ENCODE measurements at places on chromosomes 16 and 17.

GRCh38 chr17:16442141-16442540 is 26.8 kb downstream of the TRPV2 start:
- DNase-seq = no peak

- no peak for DNase-seq
Measured at GRCh38 chr17:7856011-7856810, 1.1 kb downstream of the NAA38 start.

- no peak for DNase-seq
Measured at GRCh38 chr17:64455993-64456885, 7.3 kb downstream of the MILR1 start.

DNA sequence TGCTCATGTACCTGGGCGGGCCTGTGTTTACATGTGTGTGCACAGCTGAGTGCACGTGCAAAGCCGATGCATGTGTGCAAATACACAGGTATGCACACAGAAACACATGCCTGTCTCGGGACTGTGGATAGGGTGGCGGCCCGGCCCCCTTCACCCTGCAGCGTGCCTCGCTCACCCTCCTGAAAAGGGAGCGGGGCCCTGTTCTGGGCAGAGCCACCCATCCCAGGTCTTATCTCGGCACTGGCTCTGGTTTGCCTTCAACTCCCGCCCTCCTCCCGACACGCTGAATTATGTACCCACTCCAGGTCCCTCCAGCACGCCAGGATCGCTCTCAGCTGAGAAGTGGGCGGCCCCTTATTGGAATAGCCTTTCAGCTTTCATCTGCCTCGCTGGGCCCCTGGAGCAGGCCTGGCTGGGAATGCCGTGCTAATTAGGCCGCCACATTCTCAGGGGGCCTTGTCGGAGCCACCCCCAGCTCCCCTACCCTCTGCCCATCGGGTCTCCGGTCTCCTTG is 77.8 kb downstream of the RTN4RL1 start:
- DNase-seq = no peak

- no peak for DNase-seq
Measured at GRCh38 chr17:65918916-65919315, 273.0 kb downstream of the CEP112 start.

DNA sequence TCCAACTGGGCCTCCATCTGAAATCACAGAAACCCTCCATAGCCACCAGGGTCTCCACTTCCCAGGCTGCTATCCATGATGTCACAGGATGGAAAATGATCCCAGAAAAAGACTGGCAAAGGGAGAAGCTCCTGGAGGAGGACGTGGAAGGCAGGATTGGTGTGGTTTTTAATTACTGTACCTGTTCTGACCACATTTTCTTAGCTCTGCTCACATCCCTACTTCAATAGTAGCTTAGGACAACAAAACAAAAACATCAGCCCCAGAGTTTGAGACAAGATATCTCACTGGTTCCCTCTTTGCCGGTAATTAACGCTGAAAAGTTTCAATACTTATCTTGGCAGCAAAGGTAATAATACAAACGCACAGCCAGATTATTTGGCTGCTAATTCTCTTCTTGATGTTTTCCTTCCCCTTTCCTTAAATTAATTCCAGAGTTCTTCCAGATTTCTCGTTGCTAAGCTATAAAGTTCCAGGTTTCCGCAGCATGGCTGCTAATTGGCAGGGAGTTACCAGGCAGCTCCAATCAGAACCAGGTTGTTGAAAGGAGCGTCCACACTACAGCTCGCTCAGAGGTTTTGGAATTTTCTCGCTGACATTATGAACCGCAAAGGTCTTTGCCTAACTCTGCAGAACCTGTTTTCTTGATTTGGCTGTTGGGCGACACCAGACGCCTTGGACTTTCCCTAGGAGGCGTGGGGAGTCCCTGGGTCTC is 263.4 kb downstream of the MRTFB start:
- DNase-seq = no peak

DNA sequence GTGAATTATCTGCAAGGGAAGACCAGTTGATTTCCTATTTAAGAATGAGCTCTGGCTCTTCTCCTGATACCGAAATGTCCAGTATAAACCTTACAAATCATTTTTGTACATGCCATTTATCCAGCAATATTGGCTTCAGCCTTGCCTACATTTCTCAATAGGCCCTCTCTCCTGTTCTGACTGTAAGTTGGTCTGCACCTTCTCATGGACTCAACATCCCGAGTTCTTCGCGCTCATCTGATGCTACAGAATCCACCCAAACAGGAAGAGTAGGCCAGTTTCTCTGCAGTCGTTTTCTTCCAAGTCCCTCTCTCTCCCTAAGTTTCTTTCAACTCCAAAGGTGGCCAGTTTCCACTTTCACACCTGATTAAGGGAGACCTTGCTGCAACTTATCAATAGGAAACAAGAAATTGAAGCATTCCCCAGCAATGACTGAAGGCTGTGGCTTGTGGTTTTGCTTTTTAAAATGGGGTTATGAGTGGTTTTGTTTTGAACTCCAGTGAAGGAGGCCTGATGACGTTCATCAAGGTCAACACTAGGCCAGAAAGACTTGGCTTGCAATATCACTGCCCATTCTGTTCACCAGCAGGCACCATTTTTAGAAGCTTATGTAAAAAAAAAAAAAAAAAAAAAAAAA is 383.0 kb downstream of the MAF start:
- DNase-seq = peak; percentile 12

DNA sequence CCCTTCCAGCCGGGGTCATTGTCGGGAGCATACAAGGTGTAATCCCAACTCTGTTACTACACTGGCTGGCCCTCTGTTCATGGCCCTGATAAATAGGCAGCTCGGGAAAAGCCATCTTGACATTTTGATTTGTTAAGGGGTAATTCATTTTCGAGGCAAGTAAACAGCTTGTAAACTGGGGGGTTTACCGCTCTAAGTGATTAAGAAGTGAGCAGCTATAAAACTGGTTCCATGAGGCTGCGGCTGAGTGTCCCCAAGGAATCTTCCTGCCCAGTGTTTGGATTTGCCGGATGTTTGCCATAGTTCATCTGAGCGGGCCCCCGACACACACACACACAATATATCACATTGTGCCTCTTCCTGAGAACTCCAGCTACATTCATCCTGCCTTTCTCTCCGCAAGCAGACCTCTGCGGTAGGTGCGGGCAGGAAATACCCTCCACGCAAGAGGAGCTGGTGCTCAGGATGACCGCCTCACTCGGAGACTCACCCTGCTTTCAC is 92.2 kb downstream of the SOCS1 start:
- DNase-seq = no peak

DNA sequence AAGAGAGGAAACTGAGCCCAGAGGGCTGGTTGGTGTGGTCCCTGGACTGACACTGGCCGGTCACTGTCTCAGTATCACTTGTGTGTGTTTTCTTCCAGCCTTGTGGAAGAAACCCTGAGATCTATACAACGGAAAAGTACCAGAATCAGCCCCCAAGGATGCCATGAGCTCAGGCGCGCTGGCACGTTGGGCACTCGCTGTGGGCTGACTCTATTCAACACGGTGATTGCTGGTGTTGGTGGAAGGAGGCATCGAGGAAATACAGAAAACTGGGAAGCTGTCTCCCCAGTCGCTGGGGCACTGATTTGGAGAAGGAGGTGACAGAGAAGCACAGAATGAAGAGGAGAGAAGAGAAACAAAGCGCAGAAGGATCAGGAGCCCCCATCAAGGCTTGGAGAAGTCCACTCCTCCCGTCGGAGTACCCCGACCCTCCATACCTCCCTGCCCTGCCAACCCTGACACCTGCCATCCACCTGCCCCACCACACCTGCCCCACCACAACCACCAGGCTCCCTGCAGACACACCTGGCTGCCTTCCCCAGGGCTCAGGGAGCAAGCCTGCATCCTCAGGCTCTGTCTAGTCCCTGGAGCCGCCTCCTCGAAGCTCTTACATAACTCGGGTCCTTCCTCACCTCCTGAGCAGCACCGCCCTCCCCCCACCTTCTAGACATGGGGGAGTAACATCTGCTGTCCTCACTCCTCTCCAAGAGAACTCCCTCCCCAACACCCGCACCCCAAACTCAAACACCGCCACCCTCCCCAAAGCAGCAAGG is 66.5 kb downstream of the RBFOX3 start:
- no peak for DNase-seq

DNA sequence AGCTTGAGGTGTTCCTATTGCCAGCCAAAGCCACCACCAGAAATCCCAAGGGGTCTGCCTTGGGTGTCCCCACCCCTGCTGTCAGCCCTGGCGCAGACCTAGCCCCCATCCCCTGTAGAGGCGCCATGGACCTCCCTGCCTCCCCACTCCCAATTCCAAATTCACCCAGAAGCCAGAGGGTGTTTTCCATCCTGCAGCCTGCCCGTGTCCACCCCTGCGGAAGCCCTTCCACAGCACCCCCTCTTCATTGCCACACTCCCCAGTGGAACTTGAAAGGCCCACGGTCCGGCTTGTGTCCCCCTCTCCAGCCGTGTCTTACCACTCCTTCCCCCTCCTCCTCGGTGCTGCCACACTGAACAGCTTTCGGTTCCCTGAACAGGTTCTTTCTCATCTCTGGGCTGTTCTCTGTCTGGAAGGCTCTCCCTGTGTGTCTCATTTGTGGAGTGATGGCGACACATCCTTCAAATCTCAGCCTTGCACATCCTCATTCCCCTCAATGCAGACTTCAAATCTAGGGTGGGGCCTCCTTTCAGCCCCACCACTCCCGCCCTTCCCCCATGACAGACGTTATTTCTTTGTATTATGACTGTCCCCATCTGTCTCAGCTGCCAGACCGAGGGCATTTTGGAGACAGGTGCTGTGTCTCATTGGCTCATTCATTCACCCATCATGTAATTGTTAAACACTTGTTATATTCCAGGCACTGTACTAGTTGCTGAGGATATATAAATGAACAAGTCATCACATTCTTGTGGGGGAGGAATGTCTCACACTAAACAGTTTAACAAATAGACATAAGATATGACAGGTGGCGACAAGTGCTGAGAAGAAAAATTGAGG is 36.3 kb downstream of the ADGRG5 start:
- no peak for DNase-seq

GRCh38 chr17:33651686-33652085 is 358.6 kb upstream of the ASIC2 start:
- DNase-seq = no peak

DNA sequence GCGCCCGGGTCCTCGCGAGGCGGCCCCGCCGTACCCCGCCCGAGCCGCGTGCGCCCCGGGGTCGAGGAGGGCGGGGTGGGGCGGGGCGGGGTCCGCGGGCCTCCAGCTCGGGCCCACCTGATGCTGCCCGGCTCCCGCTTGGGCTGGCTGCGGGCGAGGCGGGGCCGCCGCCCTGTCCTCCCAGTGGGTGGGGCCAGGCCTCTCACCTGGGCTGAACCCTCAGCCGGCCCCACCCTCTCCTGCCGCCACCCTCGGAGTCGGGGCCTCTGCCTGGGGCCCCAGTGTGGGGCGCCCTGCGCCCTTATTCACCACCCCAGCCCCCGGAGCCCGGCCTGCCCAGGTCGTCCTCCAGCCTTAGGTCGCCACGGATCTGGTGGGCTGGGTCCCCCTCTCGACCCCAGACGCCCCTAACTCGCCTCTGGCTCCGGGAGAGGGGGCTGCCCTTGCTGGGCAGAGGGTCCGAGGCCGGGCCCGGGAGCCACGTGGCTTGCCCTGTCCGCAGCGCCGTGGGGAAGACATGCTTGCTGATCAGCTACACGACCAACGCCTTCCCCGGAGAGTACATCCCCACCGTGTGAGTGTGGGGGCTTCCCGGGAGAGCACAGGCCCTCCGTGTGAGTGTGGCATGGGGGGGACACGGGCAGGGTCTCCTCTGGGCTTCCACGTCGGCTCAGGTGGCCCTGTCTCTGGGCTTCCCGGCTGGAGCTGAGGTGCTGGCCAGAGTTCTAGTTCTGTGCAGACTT is 578 bp downstream of the RAC3 start:
- DNase-seq = peak; percentile 58

DNA sequence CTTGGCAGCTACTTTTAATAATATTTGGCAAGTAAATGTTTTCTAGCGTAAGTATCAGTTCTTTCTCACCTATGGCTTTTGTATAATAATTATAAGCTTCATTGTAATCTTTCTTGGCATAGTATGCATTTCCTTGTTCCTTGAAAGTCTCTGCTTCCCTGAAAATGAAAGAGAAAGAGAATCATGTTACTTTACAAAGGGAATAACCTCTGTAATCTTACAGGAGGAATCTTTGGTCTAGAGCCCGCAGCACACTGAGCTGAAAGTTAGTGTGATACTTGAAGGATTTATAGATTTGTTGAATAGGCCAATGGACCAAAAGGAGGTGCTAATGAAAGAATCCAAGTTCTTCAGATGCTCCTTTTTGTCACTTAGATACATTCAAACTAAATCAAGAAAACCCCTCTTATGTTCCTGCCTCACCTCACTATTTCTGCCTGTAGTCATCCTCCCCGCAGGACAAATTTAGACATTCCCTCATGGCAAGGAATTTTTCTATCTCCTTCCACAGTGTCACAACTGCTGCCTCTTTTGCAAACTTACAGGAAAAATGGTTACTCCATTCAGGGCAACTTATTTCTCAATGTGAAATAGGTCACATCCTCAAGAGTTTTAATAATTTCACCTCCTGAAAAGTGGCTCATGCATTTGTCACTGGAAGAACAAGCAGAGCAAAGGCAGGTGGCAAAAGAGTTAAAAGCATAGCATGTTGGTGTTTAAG is 16.7 kb downstream of the DNAJC7 start:
- DNase-seq = no peak

DNA sequence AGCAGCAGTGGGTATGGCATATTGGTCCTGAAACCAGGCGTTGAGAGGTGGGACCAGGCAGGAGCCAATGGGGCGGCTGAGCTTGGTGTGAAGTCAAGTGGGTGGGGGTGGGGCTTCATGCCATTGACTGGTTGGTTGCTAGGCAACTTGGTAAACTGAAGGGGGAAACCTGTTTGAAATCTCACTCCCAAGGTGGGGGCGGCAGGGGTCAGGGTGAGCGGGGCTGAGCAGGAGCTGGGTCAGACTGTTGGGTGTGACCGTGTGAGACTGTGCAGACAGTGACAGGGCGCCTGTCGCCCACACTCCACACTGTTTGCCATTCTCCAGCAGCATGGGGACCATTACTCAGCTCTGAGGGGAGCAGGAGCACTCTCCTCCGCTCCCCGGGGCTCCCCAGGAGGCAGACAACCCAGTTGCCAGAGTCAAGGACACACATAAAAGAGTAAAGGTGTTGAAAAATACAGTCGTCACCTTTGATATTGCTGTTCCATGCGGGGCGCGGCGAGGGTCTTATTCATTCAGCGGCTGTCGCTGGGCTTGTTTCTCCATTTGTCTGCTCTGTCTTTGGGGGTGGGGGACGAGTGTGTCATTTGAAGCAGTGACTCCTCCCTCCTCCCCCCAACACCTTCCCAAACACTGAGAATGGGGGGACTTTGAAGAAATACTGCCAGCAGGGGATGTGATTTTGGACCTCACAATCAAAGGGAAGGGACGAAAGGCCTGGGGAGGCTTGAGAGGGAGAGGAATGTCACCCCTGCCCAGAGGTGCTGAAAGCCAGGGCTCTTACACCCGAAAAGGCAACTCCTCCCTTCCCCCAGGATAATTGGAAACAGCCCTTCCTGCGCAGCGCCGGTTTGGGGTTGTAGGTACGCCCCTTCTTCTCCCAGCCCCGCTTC is 1.2 kb upstream of the EFNB3 start:
- DNase-seq = no peak

DNA sequence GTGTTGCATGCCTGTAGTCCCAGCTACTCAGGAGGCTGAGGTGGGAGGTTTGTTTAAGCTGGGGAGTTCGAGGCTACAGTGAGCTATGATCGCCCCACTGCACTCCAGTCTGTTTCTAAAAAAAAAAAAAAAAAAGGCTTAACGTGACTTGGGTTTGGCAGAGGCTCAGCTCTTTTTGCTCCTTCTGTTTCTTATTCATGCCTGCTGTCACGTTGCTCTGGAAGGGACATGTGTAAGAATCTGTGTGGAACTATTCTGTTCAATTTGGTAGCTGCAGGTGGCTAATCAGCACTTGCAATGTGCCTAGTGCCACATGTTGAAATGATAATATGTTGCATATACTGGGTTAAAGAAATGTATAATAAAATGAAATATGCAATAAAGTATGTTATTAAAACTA is 20.9 kb upstream of the SYT17 start:
- DNase-seq = no peak

All from stimulated activated CD4-positive, alpha-beta T cell treated with anti-CD3 and anti-CD28 coated beads, TNF-alpha, amount 100 ng/mL, for 48 hours (primary cell).